Astrocyte (in vitro differentiated cells and primary cell): ENCODE measurements at places on chromosomes 12 and 14.

- no peak for DNase-seq
These were observed 53.3 kb upstream of the IGF1 start for GRCh38 chr12:102533483-102534215.

GRCh38 chr12:109494348-109494881, 17.0 kb downstream of the UBE3B start:
- DNase-seq: no peak

DNA sequence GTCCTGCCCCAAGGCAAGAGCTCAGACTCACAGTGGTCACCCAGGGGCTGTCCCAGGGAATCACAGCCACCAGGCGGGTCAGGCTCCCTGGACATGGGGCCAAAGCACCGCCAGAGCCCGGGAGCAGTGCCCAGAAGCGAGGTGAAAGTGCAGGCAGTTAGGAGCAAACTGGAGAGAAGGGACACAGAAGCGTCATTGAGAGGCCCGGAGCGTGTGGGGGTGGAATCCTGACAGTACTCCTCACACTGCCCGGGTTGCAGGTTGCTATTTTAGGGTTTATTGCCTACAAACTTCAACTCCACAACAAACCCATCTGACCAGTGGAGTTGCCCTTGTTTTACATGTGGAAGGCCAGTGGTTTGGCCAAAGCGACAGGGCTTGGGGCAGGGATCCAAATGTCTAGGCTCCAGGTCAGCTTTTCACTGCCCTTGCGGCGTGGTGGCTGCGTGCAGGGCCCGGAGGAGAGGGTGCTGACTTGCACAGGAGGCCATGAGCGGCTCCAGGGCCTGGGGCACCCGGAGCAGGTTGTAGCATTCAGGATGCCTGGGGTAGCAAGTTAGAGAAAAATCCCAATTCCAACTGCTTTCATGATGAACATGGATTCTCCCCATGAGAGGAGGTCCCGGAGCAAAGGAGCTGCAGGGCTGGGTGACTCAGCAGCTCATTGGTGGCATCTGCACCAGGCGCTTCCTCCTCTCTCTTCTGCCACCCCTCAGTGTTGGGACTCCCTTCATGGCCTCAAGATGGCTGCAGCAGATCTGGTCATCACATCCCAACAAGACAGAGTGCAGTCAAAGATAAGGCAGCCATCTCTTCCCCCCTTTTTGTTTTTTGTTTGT, 112.3 kb upstream of the NCOR2 start:
- DNase-seq: no peak

DNA sequence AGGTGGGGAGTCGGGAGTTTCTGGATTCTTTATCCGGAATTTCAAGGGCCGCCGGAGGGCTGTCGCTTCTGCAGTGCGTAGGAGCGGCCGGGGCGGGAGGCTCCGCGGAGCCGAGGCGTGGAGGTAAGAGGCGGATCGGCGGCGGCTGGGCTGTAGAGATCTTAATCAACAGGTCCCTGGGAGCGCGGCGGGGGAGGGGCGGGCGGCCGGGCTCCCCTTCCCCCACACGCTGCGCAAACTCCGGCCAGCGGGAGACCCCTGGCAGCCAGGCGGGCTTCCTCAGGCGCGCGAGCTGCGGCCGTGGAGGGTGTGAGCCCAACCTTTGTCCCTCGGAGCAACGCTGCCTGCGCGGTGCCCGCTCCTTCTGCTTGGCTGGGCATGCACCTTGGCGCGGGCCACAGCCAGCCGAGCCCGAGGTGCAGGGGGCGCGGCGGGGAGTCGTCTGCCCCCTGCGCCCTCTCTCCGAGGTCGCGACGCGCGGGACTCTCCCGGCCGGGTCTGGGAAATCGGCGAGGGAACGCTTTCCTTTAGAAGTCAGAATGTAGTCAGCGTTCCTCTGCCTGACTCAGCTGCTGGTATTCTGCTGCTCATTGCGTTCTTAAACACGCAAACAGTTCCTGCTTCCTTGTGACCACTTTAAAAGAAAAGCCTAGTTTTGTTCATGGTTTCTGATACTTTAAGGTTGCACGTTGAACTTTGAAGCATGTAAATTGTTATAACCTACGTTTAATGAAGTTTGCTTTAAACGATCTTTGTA, at the start of gene PALS1:
Gene PALS1, plus strand, starts transcription at position 25 of the 757 bp plus-strand sequence. CDS start 37,736 bp downstream, outside the sequence.
- peak; percentile 84 for DNase-seq

GRCh38 chr14:105087963-105088811, 23.0 kb upstream of the GPR132 start:
- peak; percentile 64 for DNase-seq

DNA sequence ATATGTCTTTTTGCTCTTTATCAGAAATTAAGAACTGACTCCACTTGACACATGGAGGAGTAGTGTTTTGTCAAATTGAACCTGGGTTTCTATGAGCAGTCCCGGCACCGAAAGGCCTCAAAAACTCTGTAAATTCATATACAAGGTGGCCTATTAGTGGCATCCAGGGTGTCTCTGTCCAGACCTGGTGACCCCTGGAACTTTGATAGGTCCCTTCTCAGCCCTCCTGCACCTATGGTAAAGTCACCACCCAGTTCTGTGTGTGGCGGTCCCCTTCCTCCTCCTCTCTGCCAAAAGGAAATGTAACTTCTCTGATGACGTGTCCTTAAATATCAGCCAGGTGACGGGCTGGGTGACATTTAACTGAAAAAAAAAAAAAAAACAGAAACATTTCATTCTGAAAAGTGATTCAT, 204.0 kb upstream of the FOXN3 start:
- no peak for DNase-seq
